ENCODE measurements at places on chromosomes 4 and X.

GRCh38 chr4:114423582-114423981 is 175.0 kb upstream of the UGT8 start:
- H3K27ac ChIP-seq, result no peak overlapping the region
- no peaks in the 10 kb centered on the region for H3K4me1 ChIP-seq
- no peaks in the 10 kb centered on the region for H3K27me3 ChIP-seq
- no peaks in the 10 kb centered on the region for H3K36me3 ChIP-seq
- no peak overlapping the region for H3K4me3 ChIP-seq

GRCh38 chr4:22850055-22850454 is 157.3 kb downstream of the GBA3 start:
- no peaks in the 10 kb centered on the region for H3K4me1 ChIP-seq
- no peak overlapping the region for H3K27ac ChIP-seq
- DNase-seq, result no peak
- H3K27me3 ChIP-seq, result no peaks in the 10 kb centered on the region
- H3K36me3 ChIP-seq, result no peaks in the 10 kb centered on the region

GRCh38 chr4:115687052-115687755 is 573.8 kb upstream of the NDST4 start:
- H3K4me3 ChIP-seq, result no peak overlapping the region
- H3K36me3 ChIP-seq, result no peaks in the 10 kb centered on the region
- no peak overlapping the region for H3K27ac ChIP-seq

GRCh38 chr4:179128299-179128698 is 1686.1 kb upstream of the AGA start:
- H3K27ac ChIP-seq, result no peak overlapping the region
- DNase-seq, result no peak
- H3K36me3 ChIP-seq, result no peaks in the 10 kb centered on the region
- no peak overlapping the region for H3K4me3 ChIP-seq
- no peaks in the 10 kb centered on the region for H3K4me1 ChIP-seq

DNA sequence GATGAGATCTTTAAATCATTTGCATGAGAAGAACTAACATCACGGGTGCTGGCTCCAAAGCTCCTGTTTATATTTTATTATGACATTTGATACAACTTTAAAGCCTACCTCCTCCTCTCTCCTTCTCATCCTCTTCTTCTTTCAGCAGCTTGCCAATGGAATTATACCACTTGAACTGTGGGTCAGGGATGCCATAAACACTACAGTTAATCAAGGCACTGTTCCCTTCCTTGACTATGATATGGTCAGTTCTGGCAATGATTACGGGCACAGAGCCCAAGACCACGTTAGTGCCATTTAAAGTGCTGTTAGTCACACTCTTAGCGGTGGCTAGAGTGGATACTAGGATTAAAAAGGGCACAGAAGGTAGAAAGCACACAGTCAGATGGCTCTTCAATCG is 20.7 kb downstream of the MFAP3L start:
- no peaks in the 10 kb centered on the region for H3K36me3 ChIP-seq
- H3K27ac ChIP-seq, result no peak overlapping the region
- DNase-seq, result no peak
- H3K4me1 ChIP-seq, result no peaks in the 10 kb centered on the region
- H3K27me3 ChIP-seq, result no peaks in the 10 kb centered on the region
- no peak overlapping the region for H3K4me3 ChIP-seq

DNA sequence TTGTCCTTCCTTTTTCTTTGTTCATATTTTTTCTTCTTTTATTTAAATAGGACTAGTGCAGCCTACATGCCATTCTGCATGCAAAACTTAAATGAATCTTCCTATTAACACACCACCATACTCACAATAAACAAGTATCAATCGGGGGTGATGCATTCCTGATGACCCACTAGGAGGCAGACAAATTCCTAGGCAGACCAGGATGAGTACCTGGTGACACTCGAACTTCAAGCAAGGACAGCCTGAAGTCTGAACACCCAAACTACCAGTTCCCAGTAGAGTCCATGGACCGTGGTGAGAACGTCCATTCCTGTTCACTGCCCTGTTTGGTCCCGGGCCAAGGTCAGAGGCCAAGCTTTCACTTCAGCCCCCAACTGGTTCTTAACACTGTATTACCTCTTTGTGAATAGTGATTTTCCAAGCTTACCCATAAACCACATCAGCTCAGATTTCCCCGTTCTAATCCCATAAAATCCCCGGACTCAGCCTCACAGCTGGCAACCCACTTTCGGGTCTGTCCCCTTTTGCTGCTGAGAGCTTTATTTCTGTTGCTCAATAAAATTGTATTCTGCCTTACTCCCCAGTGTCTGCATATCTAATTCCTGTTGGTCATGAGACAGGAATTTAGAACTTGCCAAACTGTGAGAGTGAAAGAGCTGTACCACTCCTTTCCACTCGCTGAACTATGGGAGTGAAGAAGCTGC is 1286.6 kb downstream of the FSTL5 start:
- H3K27ac ChIP-seq, result no peak overlapping the region
- DNase-seq, result no peak
- no peak overlapping the region for H3K4me3 ChIP-seq
- no peaks in the 10 kb centered on the region for H3K4me1 ChIP-seq

GRCh38 chr4:36325499-36325898 is 44.1 kb downstream of the DTHD1 start:
- no peak overlapping the region for H3K4me3 ChIP-seq
- DNase-seq, result no peak
- no peaks in the 10 kb centered on the region for H3K4me1 ChIP-seq
- H3K27me3 ChIP-seq, result no peaks in the 10 kb centered on the region

DNA sequence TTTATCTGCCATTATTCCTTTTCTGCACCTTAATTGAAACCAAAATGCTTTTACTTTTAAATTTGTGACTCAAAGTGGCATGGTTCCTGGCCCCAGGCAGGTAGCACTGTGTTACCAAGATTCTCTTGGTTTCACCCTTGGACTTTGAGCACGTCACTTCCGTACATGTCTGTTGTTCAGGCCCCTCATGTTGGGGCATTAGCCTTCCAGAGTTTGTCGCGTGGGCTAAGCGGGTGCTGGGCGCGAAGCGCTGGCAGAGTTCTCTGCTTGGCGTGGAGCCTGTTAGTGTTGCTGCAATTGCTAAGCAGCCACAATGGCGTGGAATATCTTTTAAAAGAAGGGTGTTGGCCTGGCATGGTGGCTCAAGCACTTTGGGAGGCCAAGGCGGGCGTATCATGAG is 14.0 kb upstream of the TADA2B start:
- H3K36me3 ChIP-seq, result peaks cover 32% of the 10 kb centered on the region
- no peak for DNase-seq
- H3K27ac ChIP-seq, result no peak overlapping the region
- no peak overlapping the region for H3K4me3 ChIP-seq
- no peaks in the 10 kb centered on the region for H3K4me1 ChIP-seq
